ENCODE measurements at places on chromosomes 5 and 9. TPM values are rescaled to one million over a fixed set of nuclear protein-coding genes. Genes with fewer than 3 reads are reported as not detected.
A peak's percentile ranks its signal among the peaks of the same experiment; 100 is the strongest.

The ADAMTS16 gene
- total RNA-seq: 1.8 TPM

The GOLPH3 gene
- total RNA-seq: 54.4 TPM

The ZNF300 gene
- total RNA-seq: 2.7 TPM

The FGF18 gene
- 0.78 TPM for total RNA-seq

The IFNE gene
- total RNA-seq: 0.50 TPM

- no peak for DNase-seq
Measured at GRCh38 chr5:29942089-29942488, 1251.4 kb upstream of the CDH6 start.

DNA sequence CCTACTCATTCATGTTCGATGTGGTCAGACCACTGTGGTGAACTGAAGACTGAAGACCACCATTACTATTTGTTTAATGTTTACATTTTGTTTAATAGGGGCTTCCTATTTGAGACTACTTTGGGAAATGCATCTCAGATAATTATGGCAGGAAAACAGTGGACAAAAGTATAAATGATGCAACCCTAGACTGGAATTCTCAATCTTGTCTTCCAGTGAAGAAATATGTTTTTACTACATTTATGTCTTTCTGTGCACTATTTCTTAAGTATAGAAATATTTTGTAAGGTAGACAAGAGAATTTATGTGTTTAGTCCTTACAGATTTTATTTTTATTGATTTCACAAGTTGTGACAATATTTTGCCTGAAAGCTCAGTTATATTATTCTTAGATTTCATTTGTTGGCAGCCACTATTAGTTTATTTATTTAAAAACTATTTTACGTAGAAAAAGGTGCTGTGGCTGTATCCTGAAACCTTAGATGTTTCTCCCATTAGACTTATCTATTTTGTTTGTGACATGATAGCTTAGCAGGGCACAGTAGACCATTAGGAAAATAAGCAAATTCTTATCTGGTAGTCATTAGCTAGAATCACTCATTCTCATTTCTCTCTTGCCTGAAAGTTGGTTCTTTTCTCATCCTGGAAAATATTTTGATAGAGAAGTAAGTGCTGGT is 39.4 kb upstream of the MRPS30 start:
- no peak for DNase-seq

GRCh38 chr9:90142580-90142979 is 500.0 kb downstream of the DIRAS2 start:
- no peak for DNase-seq

DNA sequence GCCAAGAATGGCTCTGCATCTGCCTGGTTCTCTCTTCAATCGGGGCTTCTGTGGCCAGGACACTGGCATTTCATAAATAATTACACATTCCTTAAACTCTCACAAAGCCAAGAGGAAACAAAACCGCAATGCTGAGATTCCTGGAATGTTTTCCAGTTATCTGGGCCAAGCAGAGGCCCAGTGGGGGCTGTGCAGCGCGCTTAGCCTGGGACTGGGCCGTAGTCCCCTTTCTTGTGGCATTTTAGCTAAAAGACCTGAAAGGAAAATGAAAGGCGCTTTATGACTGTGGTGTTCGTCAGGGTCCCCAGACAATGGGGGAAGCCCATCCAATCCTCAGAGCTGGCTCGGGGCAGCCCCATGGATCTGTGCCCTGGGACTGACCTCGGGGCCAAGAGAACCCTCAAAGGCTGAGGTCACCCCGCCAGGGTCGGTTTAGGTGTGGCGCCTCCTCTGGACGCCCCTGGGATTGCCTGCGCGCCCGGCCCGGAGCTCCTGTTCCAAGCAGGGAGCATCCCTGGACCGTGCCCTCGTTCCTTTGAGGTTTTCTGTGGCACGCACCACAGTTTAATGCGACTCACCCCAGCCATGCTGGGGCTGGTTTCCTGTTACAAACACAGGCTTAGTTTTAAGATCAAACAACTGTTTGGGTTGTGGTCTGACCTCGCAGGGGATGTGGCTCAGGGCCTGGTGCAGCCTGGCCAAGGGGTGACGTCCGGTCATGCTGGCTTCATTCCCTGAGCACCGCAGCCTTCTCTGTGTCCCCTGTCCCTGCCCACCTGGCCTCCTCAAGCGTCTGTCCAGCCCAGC is 51.5 kb upstream of the NKD2 start:
- no peak for DNase-seq

- DNase-seq: no peak
Measured at GRCh38 chr5:10485142-10485795, 43.6 kb downstream of the ROPN1L start.

DNA sequence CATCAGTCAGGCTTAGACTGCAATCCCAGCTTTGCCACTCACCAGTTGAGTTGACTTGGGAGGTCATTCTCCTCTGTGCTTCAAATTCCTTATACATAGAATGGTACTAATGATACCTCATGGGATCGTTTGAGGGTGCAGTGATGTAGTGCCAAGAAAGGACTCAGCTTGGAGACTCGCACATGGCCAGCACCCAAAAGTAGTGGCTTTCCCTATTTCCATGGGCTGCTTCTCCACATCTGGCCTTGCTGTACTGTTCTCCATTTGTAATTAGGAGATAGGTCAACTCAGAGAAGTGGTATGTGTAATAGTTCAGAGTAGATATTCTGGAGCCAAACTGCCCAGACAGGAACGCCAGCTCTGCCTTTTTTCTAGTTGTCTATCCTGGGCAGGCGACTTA is 5.5 kb downstream of the CCL19 start:
- DNase-seq: no peak

DNA sequence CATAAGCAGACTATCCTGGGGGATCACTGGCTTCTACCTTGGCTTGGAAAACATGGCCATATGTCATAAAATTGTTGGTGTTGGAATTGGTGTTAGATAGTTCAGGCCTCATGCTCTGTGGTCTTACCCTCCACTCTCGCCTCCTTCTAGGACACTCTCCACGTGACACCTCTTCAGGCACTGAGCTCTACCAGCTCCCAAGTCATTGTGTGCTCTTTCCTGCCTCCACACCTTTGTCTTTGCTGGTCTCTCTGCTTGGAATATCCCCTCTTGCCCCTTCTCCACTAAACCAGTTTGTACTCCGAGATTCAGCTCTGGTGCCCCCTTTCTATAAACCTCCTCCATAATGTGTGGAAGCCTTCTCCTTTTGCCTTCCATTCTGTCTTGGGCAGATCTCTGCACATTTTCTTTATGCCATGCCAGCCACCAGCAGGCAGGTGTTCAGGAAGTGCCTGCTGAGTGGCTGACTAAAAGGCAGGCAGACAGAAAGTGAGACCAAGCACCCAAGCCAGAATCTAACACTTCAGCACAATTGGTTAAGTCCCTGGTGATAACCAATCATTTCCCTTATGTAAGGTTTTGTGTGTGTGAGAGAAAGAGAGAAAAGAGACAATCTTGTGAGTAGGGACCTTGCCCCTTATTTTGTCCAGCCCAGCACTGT is 37.7 kb downstream of the SAR1B start:
- no peak for DNase-seq

DNA sequence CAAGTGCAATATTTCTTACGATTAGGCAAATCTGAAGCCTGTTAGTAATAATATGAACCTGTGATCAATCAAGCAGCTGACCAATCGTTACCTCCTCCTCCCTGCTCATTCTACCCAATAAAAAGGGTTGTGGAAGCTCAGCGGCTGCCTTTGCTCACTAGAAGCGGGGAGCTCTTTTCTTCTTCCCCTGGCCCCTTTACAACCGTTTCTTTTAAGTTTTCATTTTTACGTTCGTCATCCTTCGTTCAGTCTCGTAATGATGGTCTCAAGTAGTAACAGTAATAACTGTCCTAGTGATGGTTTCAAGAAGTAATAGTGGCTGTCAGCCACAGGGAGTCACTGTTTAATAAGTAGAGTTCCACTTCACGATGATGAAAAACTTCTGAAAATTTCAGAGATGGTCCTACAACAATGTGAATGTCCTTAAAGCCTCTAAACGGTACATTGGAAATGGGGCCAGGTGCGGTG is 6.2 kb downstream of the UGT3A2 start:
- no peak for DNase-seq

- DNase-seq: no peak
Measured at GRCh38 chr9:75185585-75186170, 97.4 kb downstream of the OSTF1 start.

DNA sequence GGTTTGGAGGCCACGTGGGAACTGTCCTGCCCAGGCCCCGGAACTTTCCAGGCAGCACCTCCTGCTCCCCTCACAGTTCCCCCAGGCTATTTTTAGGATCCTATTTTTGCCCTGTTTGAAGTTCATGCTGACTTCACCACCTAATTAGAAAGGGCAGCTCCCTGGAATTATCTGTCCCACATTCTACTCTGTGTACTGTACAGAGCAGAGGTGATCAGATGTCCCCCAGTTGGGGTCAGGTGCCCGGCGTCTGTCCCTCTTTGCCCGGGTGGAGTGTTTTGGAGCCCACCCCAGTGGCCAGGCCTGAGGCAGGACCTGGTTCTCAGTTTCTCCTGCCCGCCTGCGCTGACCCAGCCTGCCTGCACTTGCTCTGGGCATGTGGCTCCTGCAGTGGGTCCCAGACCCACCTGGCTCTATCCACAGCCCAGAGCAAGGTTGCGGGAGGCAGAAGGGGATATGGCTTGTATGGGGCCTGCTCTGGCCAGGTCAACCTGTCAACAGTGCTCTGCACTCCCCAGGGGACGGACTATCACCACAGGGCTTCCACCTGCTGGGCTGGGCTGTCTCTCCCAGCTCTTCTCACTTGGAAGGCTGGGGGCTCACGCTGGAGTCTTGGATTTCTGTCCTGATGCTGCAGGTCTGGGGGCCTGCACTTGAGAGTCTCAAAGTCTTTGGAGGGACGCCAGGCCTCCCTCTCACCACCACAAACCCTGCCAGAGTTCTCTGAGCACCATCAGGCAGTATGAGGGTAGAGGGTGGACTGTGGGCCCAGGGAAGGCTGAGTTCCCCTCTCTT is 268.3 kb downstream of the GADD45G start:
- peak; percentile 7 for DNase-seq
